ENCODE measurements at places on chromosomes 1 and 21.
A peak's percentile ranks its signal among the peaks of the same experiment; 100 is the strongest.

DNA sequence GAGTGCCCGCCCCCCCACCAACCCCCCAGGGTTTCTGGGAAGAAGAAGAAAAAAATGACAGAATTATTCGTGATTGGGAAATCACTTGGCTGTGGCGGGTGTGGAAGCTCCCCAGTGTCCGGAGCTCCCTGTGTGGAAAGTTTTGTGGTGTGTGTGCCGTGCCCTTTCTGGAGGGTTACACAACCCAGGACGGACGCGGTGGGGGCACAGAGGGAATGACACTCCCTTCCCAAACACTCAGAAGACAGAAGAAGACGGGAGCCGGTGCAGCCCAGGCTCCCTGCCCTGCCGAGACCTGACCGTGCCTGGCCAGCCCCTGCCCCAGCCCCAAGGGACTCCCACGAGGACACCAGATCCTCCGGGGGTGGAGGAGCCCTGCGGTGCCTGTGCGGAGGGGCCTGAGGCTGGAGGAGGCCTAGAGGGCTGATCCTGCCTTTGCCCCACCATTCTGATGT is 33.0 kb upstream of the ADARB1 start:
- DNase-seq = no peak

DNA sequence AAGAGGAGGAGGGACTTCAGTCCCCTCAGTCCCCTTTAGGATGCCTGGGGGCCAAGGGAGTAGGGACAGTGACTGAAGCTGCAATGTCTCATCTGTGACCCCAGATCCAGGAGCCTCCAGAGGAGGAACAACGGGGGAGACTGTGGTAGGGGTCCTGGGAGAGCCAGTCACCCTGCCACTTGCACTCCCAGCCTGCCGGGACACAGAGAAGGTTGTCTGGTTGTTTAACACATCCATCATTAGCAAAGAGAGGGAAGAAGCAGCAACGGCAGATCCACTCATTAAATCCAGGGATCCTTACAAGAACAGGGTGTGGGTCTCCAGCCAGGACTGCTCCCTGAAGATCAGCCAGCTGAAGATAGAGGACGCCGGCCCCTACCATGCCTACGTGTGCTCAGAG is 18.3 kb downstream of the LY9 start:
- no peak for DNase-seq

DNA sequence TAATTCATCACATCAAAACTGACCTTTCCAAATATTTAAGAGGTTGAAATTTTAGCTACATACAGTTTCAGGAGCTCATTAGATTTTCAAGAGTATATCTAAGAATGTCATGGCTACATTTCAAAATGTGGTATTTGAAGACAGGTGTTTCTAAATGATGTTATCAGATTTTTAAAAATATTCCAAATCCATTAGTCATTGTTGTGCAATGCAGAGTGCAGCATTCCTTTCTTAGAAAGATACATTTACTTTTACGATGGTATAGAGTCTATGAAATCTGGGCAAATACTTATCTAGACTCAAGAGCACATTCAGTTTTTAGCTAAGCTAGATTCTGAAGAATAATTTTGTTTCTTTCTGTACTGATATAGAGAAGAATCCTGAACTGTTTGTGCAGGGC is 230.3 kb downstream of the CHRM3 start:
- DNase-seq = no peak

- DNase-seq = peak; percentile 43
Observed at GRCh38 chr1:65001231-65001792, 35.0 kb upstream of the JAK1 start.

- peak; percentile 13 for DNase-seq
Observed at GRCh38 chr1:201703621-201704438, 125.1 kb upstream of the IPO9 start.

- DNase-seq = no peak
Observed at GRCh38 chr1:240701412-240701811, 89.5 kb upstream of the GREM2 start.

- DNase-seq = no peak
Observed at GRCh38 chr1:151352021-151352718, 5.1 kb upstream of the RFX5 start.

Measured in activated CD4-positive, CD25-positive, alpha-beta regulatory T cell (primary cell).